ENCODE measurements at places on chromosomes 7 and 10.

DNA sequence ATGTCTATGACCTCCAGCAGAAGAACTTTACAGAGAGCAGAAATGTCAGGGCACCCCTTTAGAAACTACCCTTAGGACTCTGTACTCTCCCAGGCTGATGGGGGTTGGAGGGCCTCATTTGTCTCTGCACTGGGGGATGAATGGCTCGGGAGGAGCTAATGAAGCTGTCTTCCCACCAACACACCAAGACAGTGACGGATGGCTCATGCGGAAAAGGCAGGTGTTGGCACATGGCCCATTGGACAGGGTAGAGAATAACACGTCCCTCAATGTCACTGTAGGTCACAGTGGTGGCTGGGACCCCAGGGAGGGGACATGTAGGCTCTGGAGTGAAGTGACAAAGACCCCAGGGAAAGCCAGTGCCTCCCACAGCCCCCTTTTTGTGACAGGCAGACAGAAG is 64.0 kb upstream of the PCBD1 start:
- no peak for DNase-seq

DNA sequence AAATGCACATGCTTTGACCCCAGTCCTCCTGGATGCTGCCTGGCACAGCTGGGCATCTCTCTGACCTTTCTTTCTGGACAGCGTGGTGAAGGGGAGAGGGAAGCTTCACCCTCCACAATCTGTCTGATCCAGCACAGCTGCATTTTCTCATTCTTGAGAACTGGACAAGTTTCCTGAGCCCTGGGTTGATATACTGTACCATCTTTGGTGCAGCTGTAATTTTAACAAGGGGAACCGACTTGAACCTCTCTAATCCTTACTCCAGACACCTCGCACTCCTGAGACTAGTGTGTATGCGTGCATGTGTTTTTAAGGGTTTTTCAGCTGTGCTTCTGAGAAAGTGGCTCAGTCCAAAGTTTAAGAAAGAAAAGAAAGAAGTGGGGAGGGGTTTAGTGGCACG is 655.7 kb downstream of the INHBA start:
- DNase-seq: peak; percentile 50

- DNase-seq: peak; percentile 38
These were observed 10.3 kb downstream of the GRIFIN start for GRCh38 chr7:2465928-2466327.

DNA sequence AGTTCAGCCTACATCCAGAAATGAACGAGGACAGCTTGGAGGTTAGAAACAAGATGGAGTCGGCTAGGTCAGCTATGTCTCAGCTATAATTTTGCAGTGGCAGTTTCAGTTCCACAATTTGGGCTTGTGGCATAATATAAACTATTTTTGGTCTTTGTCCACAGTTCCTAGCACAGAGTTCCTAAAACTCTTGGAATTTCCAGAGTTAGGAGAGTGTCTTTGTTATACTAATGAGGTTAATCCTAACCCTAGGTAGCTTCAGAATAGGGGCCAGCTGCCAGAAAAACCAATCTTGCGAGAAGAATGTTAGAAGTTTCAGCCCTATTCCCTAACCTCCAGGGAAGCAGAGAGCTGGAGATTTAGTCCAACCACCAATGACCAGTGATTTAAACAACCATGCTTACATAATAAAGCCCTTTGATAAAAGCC is 131.9 kb downstream of the AKR1D1 start:
- DNase-seq: no peak

GRCh38 chr10:114767101-114767985 is 54.2 kb upstream of the FHIP2A start:
- peak; percentile 36 for DNase-seq

DNA sequence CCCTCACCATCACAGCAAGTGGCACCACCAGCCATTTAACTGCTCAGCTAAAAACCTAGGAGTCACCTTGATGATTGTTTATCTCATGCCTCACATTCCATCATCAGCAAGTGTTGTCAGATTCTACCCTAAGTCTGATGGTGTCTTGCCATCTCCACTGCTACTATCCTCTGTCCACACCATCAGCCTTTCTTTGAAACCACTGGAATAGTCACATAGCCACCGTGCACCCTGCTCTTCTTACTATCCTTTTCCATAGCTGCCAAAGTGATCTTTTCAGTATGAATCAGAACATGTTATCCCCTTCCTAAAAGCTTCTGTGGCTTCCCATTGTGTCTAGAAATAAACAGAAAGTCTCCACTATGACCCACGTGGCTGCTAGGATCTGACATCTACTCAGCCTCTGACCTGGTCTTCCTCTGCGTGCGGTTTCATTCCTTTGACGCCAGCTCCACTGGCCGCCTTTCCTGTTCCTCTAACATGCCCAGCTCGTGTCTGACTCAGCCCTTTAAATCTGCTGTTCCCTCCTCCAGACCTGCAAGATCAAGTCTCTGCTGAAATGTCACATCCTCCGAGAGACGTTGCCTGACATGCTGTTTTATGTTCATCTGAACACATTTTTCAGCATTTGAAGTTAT is 16.5 kb upstream of the CHN2 start:
- DNase-seq: no peak

- DNase-seq: no peak
These were observed 11.6 kb upstream of the CHST15 start for GRCh38 chr10:124105045-124105444.

- peak; percentile 0 for DNase-seq
These were observed 70.6 kb downstream of the NPS start for GRCh38 chr10:127619546-127620325.

DNA sequence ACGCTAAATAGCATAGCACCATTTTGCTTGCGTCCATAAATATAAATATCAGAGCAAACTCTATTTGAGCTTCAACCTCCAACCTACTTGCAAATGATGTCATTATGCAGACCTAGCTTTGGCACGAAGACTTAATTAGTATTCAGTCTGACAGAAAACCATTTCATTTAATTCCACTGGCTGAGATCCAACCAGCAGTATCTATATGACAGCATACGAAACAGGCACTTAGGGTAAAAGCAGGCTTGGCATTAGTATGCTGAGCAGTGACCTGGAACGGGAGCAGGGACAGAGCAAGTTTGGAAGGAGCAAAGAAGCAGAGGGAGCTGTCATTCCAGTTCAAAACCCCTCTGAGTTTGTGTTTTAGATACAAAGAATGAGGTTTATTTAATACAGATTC is 312.5 kb upstream of the CHRM2 start:
- peak; percentile 99 for DNase-seq

GRCh38 chr7:77811516-77812289 is 13.1 kb downstream of the PHTF2 start:
- no peak for DNase-seq

DNA sequence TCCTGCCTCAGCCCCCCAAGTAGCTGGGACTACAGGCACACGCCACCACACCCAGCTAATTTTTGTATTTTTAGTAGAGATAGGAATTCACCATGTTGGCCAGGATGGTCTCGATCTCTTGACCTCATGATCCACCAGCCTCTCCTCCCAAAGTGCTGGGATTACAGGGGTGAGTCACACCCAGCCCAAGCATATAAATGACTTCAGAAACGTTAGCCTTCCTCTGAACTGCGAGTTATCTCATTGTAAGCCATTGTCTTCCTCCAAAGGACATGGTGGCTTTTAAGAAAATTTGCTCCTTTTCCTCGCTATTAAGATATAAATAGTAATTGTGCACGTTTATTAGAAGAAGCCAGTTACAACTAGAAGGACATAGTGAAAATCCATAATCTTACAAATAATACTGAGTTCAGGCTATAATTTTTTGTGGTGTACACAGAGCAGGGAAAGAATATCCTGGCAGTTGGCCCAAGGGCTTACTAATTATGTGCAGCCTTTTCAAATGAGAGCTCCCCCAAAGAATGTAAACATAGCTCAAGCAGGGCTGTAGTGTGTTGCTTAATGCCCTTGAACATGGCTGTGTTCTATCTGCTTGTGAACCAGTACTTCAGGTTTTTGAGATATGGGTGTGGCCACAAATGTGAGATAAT is 495.8 kb downstream of the PARD3 start:
- peak; percentile 95 for DNase-seq

GRCh38 chr7:134613623-134614347 is 32.9 kb upstream of the BPGM start:
- DNase-seq: no peak

- DNase-seq: no peak
These were observed 5.3 kb downstream of the ESYT2 start for GRCh38 chr7:158824028-158824427.
